Activated B cell treated with CpG ODN at 0.5 μM for 24 hours (primary cell): ENCODE measurements at places on chromosomes 16 and 17. TPM values are rescaled to one million over a fixed set of nuclear protein-coding genes. Genes with fewer than 3 reads are reported as not detected.

APOBR gene
- total RNA-seq, result 2.9 and 3.2 TPM in 2 replicates

HASPIN gene
- total RNA-seq, result 6.4 and 6.7 TPM in 2 replicates

DNA sequence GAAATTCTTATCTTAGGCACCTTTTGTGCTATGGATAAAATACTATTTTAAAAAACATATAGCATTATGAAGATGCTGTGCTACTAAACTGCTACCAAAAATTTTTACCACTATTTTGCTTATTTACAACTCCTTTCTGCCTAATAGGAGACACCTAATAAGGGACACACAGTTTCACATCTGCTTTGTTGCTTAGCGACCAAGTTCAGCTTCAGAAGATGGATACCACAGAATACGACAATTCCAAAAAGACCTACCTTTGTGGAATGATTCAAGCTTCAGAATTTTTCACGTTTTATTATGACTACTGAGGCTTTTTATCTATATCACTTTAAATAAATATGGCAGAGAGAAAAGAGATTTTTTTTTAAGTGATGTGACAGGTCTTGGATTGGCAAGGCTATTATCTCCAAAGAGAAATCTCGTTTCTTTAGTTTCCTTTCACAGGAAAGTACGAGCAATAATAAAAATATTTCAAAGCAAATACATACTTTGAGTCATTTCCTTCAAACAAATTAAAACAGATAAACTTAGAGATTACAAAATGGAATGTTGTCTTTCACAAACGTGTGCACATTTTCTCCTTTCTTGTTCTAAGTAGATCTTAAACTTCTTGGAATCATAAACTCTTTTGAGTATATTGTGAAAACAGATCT, 35.4 kb downstream of the SPAG9 start:
- no peaks in the 10 kb centered on the region for H3K27me3 ChIP-seq
- no peak for DNase-seq
- no peak overlapping the region for H3K27ac ChIP-seq
- peaks cover 10% of the 10 kb centered on the region for H3K36me3 ChIP-seq
- H3K4me3 ChIP-seq, result no peak overlapping the region

- no peak overlapping the region for H3K4me3 ChIP-seq
- no peak for DNase-seq
- H3K27ac ChIP-seq, result no peak overlapping the region
- peaks cover 44% of the 10 kb centered on the region for H3K4me1 ChIP-seq
- peaks cover 54% of the 10 kb centered on the region for H3K36me3 ChIP-seq
- H3K27me3 ChIP-seq, result no peaks in the 10 kb centered on the region
Observed at GRCh38 chr16:88065747-88066142, 114.5 kb downstream of the BANP start.

DNA sequence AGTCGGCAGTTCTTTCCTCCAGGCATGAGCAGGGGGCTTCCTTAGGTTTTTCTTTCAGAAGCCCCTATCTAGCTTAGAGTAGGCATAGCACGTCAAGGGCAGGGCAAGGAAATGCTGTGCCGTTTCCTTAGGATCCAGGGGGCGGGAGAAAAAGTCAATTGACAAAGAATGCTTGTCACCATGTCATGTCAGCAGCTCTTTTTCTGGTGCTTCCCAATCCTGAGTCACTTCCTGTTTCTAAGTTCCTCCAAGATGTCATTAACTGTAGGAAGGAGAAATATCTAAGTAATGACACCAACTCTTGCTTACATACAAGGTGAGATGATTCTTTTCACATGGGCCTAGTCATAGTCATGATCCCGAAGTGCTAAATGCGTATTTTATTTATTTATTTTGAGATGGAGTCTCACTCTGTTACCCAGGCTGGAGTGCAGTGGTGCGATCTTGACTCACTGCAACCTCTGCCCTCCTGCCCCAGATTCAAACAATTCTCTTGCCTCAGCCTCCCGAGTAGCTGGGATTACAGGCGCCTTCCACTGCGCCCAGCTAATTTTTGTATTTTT, 35.2 kb downstream of the GJC1 start:
- DNase-seq, result no peak
- no peaks in the 10 kb centered on the region for H3K4me1 ChIP-seq
- H3K27me3 ChIP-seq, result no peaks in the 10 kb centered on the region
- H3K36me3 ChIP-seq, result no peaks in the 10 kb centered on the region
- H3K27ac ChIP-seq, result no peak overlapping the region
